ENCODE measurements at places on chromosomes 11 and 22. TPM values are rescaled to one million over a fixed set of nuclear protein-coding genes. Genes with fewer than 3 reads are reported as not detected.

DNA sequence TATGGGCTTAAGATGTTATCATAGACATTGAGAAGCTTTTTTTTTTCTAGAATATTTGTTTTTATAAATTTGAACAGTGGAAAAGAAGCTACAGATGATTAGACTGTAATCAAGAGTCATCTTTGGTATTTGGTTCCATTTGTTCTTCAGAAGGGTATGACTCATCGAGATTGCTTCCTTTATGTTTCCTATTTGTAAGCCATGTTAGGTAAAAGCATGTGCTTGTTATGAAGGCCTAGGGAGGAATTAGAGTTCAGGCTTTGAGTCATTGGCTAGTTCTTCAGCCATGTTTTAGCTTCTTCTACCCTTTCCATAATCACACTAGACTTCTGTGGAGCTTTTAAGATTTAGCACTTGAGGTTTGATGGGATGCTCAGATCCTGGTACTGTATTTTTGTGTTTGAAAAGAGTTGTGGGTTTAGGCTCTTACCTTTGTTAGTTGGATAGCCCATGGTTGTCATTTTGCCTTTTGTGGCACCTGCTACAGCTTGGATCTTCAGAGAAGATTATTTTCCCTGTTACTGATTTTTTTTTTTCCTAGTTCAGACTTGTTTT, 44.3 kb downstream of the POLD3 start:
- no peak for DNase-seq

- DNase-seq: no peak
Observed at GRCh38 chr22:34886391-34886790, 179.6 kb upstream of the ISX start.

GRCh38 chr11:68128682-68129327, 7.6 kb upstream of the CHKA start:
- peak; percentile 97 for DNase-seq

GRCh38 chr11:38517991-38518390, 1920.0 kb upstream of the RAG2 start:
- no peak for DNase-seq

The HTR3A gene
- total RNA-seq: 0.33 TPM

DNA sequence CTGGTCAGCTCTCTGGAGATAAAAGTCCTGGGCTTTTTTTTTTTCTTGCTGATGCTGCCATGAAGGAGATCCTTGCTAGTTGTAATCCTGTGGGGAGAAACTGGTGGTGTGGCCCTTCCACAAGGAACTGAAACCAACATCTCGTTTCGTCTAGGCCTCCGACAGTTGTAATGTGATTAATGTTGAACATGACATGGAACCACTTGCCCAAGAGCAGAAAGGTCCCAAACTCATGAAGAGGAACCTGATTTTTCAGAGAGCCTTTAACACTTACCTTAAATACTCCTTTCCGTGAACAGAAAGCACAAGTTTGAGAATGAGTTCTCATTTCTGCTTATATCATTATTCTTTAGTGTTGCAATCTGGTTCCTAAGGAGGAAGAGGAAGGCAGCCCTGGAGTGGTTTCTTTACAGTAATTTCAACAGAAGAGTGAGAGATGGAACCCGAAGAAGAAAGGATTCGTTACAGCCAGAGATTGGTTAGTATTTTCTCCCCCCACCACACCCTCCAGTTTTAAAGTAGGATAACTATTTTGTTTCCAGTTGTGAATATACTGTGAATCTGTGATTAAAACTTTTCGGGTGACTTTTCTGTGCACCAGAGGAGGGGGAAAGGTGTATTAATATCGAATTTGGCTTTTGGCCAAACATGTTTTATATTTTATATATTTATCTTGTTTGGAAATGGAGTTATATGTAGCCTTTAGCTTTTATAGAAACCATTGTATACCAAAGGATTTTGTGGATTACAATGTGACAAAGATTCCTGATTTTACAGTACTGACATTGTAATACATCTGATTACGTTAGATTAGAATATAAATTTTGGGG, 2.0 kb downstream of the KDM2A start:
- DNase-seq: peak; percentile 26

DNA sequence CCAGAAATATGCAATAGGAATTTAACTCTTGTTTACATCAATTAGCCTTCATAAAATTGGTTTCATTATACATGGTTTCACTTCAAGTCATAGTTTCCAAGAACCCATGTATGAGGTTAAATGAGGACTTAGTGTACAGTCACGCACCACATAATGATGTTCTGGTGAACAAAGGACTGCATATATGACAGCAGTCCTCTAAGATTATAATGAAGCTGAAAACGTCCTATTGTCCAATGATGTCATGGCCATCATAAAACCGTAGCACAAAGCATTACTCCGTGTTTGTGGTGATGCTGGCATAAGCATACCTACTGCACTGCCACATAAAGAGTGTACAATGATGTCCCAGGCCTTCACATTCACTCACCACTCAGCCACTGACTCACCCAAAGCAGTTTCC, 31.1 kb downstream of the SMCO4 start:
- no peak for DNase-seq

GRCh38 chr11:29780756-29781155, 236.1 kb downstream of the KCNA4 start:
- no peak for DNase-seq

DNA sequence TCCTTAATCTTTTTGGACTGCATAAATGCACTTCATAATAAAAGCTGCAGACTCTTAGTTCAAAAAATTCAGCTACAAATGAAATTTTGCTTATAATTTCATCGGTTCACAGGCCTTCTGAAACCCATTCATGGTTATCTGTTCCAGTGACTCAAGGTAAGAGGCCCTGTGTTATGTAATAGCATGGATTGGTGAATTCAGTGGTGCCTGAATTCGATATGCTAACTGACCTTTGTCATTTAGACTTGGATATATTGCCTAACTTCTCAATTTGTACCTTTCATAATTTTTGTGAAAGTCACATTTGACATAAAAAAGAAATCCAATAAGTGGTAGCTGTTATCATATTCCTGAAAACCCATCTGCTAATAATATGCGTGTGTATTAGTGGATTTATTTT, 349.9 kb upstream of the KIRREL3 start:
- DNase-seq: no peak

The OR8D4 gene
- total RNA-seq: 1.6 TPM

- no peak for DNase-seq
Observed at GRCh38 chr11:11521306-11522002, 100.4 kb downstream of the GALNT18 start.

DNA sequence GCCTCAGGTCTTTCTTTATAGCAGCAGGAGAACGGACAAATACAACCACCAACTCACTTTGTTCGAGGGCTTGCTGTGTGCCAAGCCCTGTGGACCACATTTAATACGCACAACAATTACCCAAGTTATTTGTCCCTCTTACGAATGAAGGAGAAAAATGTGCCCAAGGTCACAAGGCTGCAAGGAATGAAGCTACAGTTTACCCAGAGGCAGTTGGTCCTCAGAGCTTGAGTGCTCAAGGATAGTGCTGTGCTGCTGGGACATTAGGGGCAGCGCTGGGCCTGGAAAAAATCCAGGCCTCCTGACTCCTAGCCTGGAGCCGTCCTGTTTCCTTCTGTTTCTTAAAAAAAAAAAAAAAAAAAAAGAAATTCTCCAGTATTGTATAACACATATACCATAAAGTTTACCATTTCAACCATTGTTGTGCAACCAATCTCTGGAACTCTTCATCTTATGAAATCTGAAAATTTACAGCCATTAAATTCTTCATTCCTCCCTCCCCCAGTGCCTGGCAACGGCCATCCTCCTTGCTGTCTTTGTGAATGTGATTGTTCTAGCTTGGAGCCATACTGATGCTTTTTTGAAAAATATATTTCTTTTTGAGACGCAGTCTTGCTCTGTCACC, 1.0 kb upstream of the C11orf86 start:
- DNase-seq: no peak

All from body of pancreas (tissue), 4 donors.